MG63 (cell line): ENCODE measurements at places on chromosomes 3 and 15. TPM values are rescaled to one million over a fixed set of nuclear protein-coding genes. Genes with fewer than 3 reads are reported as not detected.
A peak's percentile ranks its signal among the peaks of the same experiment; 100 is the strongest.

GRCh38 chr3:109888026-109888425, 550.7 kb upstream of the DPPA4 start:
- no peak for DNase-seq

GRCh38 chr3:69219101-69219708, 96.8 kb upstream of the LMOD3 start:
- no peak for DNase-seq

DNA sequence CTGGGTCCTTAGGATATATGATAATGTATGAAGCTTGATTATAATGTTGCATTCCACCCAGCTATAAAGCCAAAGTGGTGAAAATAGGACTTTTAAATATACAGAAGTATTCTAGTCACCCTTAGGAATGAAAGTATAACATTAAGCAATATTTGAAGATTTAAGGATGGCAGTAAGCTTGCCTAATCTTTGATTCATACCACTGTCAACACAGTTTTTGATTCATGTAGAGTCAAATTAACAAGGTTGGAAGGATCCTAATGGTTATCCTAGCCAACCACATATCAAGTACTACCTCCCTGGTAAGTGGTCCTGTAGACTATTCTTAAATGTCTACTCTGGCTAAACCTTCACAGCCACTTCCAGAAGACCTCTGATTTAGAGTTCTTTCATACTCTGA, 18.6 kb downstream of the ARIH1 start:
- no peak for DNase-seq

GRCh38 chr3:127764841-127765362, 57.4 kb downstream of the MGLL start:
- no peak for DNase-seq

DNA sequence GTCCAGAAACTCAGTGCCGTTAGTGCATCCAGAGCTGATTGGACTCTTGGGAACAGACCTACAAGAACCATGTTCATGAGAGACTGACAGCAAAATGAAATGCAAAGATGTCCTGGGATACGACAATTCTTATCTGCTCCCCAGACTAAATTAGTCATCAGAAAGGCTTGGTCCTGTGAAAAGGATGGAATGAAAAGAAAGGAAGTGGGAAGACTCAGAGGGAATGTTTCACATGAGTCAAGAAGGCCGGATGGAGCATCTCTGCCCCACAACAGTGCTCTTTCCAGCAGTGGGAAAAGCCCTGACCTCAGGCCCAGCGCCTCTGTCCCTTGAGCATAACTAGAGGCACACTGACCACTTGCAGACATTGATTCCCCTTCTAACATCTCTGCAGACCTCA, 39.3 kb upstream of the UACA start:
- DNase-seq, result no peak

The ACKR2 gene
- total RNA-seq, result not detected in 2 replicates

DNA sequence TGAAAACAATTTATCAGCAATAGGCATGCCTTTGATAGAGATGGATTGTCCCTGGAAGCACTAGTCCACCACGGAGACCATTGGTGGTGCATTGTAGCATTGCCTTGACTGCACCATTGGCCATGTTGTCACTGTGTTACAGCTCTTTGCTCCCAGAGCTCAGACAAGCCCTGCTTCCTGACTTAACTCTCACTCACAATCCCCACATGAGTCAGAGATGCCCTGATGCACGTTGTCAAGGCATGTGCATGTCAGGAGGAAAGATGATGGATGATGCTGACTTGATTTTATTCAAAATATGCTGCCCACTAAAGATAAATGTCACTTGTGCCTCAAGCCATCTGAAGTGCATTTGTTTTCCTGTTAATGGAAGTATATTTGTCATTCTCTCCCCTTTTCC, 266.1 kb downstream of the ARRDC4 start:
- no peak for DNase-seq

GRCh38 chr3:141789281-141789680, 26.1 kb downstream of the GRK7 start:
- DNase-seq, result no peak

The ZNF502 gene
- total RNA-seq, result 0.89 and 2.9 TPM in 2 replicates

- peak; percentile 72 for DNase-seq
Measured at GRCh38 chr15:88982304-88982945, 69.2 kb upstream of the MFGE8 start.

- DNase-seq, result peak; percentile 73
Measured at GRCh38 chr3:114290911-114291901, 2.6 kb upstream of the TIGIT start.

DNA sequence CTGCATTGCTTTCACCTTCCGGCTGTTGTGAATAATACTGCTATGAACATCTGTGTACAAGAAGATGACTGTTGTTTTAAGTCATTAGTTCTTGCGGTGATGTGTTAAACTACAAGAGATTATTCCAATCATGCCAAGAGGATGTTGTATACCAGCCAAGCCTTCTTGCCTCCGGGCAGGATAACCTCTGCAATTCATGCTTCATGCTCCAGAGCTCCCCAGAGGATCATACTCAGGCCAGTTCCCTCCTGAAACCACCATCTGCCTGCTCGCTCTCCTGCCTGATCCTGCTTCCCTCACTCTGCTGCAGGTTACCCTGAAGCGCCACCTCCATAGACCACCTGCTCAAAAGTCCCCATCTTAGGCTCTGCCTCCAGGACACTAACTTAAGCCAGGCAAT, 187.1 kb upstream of the PROK2 start:
- DNase-seq, result peak; percentile 53

GRCh38 chr15:75945953-75946352, 42.3 kb downstream of the FBXO22 start:
- no peak for DNase-seq
